ENCODE measurements at places on chromosomes 11 and 22.
A peak's percentile ranks its signal among the peaks of the same experiment; 100 is the strongest.

- no peak for DNase-seq
Measured at GRCh38 chr22:23269441-23270211, 89.3 kb downstream of the BCR start.

DNA sequence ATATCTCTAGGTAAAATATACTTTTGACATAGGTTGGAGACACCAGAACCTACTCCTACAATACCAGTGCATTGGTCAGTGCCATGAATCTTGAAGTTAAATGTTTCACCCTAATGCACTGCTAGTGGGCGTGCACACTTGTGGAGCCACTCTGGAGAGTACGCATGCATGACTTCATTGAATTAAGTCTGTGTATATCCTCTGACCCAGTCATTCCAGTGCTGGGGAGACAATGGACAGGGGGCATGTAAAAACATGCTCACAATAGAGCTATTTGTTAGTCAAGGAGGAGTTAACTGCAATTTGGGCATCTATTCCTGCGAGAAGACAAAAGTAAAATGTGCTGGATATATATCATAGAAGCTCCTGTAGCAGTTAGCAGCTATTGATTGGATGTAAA, 335.4 kb upstream of the NCAM1 start:
- DNase-seq: no peak

DNA sequence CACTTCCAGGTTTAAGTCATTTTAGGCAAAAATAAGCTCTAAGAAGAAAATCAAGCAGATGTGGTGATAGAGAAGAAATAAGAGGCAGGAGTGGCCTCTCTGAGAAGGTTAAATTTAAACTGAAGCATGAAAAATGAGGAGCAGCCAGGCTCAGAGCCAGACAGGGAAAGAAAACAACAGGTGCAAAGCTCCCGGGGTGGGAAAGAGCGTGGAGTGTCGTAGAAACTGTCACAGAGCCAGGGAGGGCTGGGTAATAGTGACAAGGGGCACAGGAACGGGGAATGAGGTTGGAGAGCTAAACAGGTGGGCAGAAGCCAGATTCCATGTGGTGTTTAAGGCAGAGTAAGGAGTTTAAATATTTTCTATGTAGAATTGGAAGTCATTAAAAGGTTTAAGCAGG, 132.1 kb upstream of the BLID start:
- no peak for DNase-seq

- no peak for DNase-seq
Measured at GRCh38 chr22:42966497-42966896, 48.5 kb downstream of the PACSIN2 start.

DNA sequence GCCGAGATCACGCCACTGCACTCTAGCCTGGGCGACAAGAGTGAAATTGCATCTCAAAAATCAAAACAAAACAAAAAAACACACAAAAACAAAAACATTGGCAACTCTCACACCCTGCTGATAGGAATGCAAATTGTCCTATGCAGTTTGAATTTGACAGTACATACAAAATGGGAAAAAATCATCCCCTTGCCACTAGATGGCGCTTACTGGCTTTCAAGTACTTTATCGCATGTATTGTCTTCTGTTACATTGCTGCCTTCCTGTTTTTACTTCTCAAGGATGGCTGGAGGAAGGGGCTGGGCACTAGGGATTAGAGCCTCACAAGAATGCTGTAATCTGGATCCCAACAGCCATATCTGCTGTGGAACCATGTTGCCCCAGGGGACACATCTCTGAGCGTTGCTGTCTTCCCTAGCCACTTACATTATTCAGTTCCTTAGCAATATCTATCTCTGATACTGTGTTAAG, 59.4 kb upstream of the A4GALT start:
- DNase-seq: peak; percentile 94

DNA sequence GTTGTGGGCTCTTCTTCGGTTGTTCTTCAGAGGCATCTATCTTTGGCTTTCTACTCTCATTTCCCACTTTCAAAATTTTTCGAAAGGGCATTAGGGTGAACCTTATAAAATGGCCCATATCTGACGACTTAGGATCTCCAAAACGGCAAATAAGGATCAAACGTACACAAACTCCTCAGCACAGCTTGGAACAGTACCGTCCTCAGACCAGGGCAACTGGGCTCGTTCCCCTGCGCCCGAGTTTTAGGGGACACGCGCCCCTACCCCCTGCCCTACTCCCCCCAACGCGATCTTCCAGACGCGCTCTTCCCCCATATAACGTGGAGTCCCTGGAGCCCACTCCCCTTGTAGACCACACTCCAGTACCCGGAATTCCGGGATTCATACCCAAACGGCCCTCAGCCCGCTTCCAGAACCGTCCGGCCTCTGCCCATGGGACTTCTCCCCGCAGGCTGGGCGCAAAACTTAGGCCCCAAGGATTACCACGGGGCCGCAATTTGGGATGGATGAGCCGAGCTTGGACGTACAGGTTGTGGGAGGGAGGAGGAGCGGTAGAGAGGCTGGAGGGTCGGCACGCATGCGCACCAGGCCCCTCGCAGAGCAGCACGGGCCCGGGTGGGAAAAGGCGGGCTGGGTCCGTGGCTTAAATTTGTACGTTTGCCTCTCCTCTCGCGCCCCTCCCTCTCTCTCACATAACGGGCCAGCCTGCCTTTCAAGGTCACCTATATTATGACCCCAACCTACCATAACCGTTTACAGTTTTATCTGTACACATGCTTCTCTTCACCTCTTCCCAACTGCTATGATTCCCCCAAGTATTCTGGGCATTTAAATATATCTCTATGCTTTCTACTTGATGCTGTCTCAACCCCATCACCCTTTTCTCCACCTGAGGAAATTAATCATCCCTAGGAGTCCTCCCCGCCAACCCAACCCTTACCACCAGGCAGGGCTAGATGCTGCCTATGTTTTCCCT, 3.4 kb downstream of the CCDC89 start:
- no peak for DNase-seq

DNA sequence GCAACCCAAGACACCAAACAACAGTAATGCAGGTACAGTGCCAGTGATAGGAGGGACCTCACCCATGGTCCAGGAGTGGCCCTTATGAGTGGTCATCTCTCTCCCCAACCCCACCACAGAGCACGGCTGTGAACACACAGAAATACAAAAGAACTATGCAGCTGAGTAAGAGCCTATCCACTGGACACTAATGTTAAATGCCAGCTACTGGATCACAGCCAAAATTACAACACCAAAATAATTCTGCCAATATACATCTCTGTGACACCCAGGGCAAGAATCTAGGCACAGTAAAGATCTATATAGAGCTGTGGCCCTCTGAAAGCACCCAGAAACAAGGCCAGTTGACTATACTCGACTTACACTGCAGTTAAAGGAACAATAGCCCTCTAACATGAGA, 22.8 kb upstream of the GPR83 start:
- no peak for DNase-seq

DNA sequence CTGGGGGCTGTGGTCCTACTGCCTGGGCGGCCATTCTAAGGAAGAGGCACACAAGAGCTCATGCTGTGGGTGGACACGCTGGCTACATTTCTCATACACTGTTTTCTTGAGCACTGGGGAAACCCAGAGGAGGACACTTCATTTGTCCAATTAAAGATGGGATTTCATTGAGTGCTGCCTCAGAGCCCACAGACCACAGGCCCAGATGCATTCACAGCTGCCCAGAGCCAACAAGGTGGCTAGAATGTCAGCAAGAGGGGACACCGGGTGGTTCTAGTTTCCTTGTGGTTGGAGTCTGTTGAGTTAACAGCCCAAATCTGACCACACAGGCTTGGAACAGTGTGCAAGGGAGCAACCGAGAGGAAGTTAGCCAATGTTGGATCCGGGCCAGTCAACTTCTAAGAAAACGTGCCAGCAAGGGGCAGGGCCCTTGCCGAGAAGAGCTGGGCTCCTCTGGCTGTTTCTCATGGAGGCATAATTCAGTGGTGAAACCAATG, 35.0 kb upstream of the SORL1 start:
- DNase-seq: peak; percentile 84

GRCh38 chr11:59173964-59174663, 2.2 kb downstream of the DTX4 start:
- no peak for DNase-seq

- no peak for DNase-seq
Measured at GRCh38 chr22:27046603-27047002, 389.2 kb downstream of the MIAT start.

DNA sequence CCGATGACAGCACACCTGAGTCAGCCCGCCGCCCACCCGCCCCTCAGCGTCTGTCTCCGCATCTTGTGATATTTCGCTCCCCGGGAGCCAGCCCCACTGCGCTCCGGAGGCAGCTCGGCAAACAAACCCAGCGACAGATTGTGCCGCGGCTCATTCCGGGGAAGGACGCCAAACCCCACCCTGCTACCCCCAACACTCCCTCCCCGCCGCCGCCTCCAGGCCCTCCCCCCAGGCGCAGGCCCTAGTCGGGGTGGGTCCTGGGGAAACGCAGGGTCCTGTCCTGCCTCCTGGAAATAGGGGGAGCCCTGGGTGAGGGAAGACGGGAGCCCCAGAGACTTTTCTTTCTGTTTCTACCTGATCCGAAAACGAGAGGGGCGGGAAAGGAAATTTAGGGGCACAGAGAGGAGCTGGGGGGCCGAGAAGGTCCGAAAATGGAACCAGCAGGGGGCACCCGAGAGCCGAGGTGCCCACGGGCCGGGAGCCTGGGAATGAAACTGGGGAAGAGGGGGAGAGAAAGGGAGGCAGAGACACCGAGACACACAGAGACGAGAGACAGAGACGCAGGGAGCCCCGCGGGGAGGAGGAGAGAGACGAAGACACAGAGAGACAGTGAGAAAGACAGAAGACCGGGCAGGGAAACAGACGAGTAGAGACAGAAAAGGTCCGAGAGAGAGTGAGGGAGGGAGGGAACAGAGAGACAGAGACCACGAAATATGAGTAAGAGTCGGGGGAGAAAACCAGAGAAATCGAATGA, 1.7 kb upstream of the RTN4RL2 start:
- no peak for DNase-seq

DNA sequence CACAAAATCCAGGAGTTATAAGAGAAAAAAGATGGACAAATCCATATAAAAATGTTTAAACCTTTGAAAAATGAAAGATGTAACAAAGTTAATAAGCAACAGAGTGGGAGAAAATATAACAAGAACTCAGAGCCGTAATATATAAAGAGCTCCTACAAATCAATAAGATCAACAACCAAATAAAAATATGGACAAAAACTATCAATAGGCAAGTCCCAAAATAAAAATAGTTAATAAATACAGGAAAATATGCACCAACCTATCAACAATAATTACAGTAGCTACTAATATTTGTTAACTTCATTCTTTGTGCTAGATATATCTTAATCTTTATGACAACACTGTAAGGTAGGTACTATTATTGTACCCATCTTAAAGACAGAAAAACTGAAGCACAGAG, 2.8 kb downstream of the CARD10 start:
- DNase-seq: no peak

- no peak for DNase-seq
Measured at GRCh38 chr11:82855616-82856015, 44.6 kb downstream of the PRCP start.

GRCh38 chr11:124758355-124759265, 3.5 kb downstream of the ESAM start:
- DNase-seq: no peak

DNA sequence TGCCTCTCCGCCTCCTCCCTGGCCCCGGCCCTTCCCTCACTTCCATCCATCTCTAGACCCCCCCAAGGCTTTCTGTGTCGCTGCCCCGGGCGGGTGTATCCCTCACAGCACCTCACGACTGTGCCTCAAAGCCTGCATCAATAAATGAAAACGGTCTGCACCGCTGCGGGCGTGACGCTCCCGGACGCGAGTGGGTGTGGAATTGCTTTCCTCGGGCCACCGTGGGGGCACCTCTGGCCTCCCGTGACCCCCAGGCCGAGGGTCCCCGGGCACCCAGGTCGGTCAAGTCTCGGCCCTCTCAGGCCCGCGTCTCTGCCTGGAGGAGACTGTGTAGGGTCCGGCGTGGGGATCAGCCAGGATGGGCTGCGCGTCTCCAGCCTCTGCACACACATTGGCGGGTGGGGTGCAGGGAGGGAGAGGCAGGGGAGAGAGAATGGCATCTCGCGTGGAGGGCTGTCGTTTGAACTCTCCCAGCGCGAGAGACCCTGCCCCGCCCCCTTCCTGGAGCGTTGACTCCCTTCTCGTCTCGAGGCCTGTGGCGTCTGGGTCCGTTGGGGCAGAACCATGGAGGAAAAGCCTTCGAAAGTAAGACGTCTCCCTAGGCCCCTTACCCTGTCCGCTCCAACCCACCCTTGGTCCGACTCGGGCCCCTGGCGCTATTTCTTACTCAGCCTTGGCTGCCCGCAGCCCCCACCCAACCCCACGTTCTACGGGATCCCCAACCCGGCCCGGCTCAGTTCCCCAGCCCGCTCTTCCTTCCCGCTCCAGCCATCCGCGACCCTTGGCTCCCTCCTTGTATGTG, at the start of gene CATSPERZ:
CATSPERZ (plus strand) TSS at position 512 of the 802 bp plus-strand sequence; CDS start at position 565, 53 bp downstream.
- DNase-seq: no peak

- DNase-seq: no peak
Measured at GRCh38 chr11:59765068-59765735, 10.0 kb downstream of the STX3 start.

DNA sequence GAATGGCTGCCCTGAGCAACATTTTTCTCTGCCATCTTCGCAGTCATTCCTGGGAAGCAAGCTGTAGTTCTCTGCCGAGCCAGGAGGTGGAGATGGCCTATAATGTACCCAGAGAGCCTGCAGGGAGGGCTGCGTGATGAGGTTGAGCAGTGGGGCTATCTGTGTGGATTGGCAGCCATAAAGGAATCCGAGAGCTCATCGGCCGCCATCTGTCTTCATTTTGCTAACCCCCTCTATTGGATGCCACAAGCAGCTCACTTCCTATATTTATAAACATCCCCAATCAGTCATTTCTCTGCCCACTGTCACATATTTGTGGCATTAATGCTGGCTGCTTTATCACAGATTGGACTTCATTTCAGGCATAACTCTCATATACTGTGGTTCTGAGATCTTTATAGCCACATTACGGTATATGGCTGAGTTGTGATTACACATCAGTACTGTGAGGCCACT, 209.5 kb downstream of the NTM start:
- DNase-seq: no peak

- DNase-seq: no peak
Measured at GRCh38 chr22:17570851-17571631, 7.7 kb downstream of the SLC25A18 start.

- no peak for DNase-seq
Measured at GRCh38 chr22:35587447-35587870, 29.7 kb downstream of the MB start.

GRCh38 chr22:27142286-27142685, 484.9 kb downstream of the MIAT start:
- no peak for DNase-seq

Data from smooth muscle cell of the brain vasculature (primary cell).